ENCODE measurements at places on chromosomes 13 and 19.
A peak's percentile ranks its signal among the peaks of the same experiment; 100 is the strongest.

DNA sequence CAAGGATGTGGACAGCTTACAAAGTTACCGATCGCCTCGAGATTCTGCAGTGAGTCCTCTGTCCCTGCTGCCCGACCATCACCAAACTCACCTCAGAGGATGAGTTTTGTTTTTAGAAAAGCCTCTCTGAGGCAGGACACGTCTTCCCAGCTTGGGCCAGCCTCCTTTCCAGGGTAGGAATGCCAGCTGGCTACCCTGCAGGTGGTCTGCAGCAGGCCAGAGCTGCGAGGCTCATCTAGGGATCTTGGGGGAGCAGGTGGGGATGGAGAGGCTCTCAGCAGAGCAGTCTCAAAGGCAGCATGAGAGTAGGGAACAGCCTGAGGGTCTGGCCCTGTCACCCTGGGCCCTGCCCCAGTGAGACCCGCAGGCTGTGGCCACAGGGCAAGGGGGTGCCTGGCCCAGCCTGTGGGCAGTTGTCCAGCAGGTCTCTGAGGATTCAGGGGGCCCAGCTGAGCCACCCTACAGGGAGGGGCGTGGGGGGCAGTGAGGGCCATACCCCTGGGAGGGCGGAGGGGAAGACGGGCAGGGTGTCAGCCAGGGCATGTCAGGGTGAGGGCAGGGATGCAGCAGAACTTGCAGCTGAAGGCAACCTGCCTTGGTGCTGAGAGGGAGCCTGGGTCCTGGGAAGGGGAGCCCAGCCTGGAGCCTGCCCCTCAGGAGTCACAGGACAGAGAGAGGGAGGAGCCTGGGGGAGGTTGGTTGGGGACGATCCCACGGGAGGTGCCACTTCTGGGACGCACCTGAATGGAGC, 57.3 kb upstream of the TPM4 start:
- DNase-seq, result no peak

DNA sequence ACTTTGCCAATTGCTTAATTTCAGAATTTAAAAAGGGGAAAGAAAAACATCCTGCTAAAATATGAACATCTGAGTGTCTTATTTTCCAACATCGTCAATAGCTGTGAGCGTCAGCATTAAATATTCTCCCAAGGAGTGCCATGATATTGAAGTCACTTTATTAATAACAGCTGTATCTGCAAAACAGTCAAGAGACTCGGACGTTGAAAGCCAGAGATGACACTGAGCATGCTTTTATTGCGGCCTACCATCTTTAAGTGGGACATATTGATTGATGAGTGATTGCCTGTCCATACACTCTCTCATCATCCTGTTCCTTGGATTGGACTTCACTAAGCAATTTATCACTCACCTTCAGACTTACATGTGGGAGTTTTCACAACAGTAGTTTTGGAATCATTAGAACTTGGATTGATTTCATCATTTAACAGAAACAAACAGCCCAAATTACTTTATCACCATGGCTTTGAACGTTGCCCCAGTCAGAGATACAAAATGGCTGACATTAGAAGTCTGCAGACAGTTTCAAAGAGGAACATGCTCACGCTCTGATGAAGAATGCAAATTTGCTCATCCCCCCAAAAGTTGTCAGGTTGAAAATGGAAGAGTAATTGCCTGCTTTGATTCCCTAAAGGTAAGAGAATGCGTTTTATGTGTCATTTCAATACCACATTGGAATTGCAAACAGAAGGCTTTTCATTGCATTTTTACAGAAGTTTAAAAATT, 53.8 kb downstream of the MBNL2 start:
- no peak for DNase-seq

GRCh38 chr19:34320277-34320676, 44.7 kb upstream of the GPI start:
- DNase-seq, result no peak

DNA sequence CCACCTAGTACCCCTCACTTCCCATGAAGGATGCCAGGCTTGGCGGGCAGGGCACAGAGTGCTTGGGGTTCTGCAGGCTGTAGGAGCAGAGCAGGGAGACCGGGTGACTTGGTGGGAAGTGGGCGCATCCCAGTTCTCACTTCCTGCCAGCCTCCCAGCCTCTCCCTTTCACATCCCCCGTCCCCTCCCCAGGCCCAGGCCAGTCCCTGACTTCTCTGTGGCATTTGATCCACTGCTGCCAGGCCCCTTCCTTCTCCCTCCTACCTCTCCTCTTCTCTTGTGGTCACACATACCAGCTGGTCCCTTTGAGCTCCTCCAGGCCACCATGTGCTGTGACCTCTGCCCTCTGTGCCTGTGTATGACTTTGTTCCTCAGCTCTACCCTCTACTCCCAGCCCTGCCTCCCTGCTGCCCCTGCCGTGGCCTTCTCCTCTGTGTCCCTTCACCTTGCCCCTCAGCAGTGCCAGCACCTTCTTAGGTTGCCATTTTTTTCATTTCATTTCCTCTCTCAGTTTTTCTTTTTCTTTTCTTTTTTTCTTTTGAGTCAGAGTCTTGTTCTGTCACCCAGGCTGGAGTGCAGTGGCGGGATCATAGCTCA, 19.5 kb downstream of the MYO1F start:
- DNase-seq, result no peak

DNA sequence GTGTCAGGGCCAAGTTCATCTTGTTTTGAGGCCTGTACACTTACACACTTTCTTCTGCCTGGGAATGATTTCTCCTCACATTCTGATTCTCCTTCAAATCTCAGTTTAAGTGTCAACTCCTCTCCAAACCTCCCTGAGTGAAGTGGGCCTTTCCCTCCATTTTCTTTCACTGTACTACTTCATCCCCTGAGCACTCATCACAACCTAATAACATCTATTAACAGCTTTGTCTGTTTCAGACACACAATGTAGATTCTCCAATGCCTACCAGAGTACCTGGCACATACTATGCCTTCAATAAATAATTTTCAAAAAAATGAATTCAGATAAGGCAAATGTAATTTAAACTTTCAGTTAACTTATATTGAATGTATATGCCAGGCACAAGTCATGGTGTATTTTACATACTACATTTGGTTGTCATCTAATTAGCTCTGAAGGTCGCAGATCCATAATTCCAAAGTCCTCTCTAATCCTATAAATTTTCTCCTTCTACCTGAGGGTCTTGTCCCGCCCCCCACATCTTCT, 357 bp upstream of the COG6 start:
- DNase-seq, result no peak

GRCh38 chr19:17244618-17245534, 843 bp downstream of the NR2F6 start:
- no peak for DNase-seq

GRCh38 chr13:46150134-46150693, 31.8 kb downstream of the LCP1 start:
- DNase-seq, result no peak

GRCh38 chr19:1206150-1206863, 729 bp downstream of the STK11 start:
- no peak for DNase-seq

GRCh38 chr13:74423434-74423833, 289.2 kb upstream of the KLF12 start:
- no peak for DNase-seq

GRCh38 chr19:31220540-31220939, 128.7 kb downstream of the TSHZ3 start:
- no peak for DNase-seq

DNA sequence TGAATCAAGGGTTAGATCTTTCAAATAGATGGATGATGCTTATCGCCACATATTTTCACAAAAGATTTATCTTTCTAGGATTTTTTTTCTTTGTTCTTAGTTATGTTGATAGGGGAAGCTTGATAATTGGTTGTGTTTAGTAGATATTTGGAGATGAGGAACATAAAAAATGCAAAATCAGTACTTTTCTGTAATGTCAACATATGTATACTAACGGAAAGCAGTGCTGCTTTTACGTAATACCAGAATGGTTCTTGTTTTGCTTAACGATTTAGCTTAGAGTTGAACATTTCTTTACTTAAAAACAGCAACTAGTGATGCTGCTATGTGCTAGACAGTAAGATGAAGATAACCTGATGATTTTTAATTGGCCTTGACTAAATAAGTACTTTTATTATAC, 3.0 kb downstream of the ZMYM2 start:
- DNase-seq, result no peak

DNA sequence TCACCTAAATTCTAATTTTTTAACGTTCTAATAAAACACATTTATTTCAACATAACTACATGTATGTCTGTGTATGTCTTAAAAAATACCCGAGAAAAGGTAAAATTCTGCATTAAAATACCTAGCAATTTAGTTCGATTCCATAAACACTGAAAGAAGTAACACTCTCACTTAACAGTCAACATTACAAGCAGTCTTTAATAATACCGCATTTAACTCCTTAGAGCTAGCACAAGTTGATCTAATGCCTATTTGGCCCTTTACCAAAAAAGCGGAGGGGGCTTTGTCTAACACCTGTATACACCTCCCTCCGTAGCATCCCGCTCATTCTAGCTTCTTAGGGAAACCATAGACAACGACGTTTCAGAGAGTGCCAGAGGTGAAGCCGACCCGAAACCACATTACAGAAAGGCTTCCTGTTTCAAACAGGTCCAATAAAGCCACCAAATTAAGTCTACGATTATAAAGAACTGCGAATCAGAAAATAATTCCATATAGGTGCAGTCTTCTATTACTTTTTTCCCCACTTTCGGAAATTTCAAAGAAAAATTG, 1.2 kb downstream of the SPART start:
- no peak for DNase-seq

DNA sequence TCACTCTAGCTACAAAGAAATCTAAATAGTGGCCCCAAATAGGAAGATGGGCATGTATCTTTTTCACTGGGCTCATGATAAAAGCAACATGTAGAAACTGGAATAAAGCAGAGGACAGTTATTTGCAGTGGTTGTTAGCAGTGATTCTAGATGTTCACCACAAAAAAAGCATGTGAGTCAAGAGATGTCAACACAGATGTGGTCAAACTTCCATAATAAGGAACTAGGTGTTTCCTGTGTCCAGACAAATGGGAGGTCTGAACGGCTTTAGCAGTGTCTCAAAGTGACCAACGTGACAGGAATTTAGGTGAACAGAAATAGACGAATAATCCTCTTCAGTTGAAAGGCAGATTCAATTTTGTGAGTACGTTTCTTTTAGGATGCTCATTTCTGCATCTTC, 162.7 kb downstream of the TBC1D4 start:
- DNase-seq, result no peak

GRCh38 chr13:73664851-73665250, 469.4 kb downstream of the KLF12 start:
- DNase-seq, result peak; percentile 10

- no peak for DNase-seq
Observed at GRCh38 chr19:17370026-17370587, 7.0 kb downstream of the PLVAP start.

- DNase-seq, result peak; percentile 43
Observed at GRCh38 chr13:100439247-100439970, 149.2 kb downstream of the GGACT start.

DNA sequence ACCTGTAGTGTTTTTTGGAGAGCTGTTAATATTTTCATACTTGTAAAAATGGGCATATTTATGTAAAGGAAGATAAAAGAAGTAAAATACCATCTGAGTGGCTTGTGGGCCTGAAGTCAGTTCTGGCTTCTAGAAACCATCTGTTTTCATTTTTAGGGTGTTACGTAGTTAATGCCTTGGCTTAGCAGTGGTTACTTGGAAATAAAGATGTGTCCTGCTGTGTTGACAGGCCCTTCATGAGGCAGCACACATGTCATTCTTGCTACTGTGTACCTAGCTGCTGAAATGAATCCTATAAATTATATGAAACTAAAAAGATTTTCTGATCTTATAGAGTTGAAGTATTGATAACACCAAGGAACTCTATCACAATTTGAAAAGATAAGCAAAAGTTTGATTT, 16.0 kb downstream of the ILF3 start:
- no peak for DNase-seq

GRCh38 chr13:60655256-60655655, 258.2 kb downstream of the TDRD3 start:
- no peak for DNase-seq

GRCh38 chr13:31053091-31053490, 108.6 kb downstream of the HSPH1 start:
- no peak for DNase-seq

- no peak for DNase-seq
Observed at GRCh38 chr13:104691767-104692467, 1625.7 kb upstream of the SLC10A2 start.

- no peak for DNase-seq
Observed at GRCh38 chr13:59660582-59660981, 503.1 kb downstream of the DIAPH3 start.

DNA sequence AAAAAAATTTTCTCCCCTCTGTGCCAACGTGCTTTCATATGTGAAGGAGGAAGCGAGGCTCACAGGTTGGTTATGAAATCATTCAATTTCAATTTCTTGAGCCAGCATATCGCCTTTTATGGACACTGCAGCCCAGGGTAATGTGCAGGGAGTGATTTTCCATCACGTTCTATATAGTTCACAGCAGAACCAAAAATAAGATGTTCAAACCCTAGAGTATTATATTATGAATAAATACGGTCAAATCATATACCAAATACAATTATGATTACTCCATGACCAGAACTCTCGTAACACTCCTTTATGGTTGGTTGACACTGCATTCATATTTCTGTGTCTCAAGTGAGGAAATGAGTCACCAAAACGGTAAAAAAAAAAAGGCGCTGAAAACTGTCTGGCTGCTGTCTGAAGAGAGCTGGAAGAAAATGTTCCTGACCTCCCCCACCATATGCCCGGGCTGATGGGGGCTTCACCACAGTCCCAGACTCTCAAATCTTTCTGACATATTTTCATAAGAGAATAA, 75.8 kb upstream of the UBAC2 start:
- no peak for DNase-seq

DNA sequence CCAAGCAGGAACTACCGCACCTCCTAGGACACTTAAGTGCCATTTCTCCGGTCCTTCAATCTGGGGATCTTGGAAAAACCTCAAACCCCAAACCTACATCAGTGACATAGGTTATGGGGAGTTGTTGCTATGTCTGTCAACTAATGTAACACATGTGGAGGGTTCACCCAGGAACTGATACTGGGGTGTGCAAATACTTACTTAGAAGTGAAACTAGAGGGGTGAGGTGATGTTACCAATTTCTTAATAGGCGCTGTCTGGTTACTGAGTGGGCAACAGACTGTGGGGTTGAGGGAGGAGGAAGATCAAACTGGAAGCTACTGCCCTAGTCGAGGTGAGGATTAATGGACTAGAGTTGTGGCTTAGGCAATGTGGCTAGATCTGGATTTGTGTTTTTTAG, 1.9 kb downstream of the ZNF586 start:
- DNase-seq, result no peak

DNA sequence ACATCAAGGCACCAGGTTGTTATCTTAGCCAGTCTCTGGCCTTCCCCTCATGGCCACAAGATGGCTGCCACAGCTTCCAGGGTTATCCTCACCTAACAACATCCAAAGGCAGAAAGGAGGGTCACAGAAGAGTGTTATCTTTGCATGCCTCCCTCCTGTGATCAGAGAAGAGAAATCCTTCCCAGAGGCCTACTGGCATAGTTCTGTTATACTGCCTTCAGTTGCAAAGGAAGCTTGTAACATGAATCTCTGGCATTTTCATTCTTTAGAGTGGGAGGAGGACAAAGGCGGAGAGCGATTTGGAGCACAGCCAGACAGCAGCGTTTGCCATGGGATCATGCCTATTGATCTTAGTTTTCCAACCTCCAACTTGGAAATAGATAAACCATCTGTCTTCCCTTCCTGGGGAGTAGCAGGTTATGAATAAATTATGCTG, 135.7 kb downstream of the DNAJC15 start:
- DNase-seq, result no peak

Measured in NCI-H774 (cell line).